GM13977 (cell line): ENCODE measurements at places on chromosomes 3 and 15.

GRCh38 chr3:181703601-181704420, 7.9 kb upstream of the SOX2 start:
- DNase-seq, result no peak

DNA sequence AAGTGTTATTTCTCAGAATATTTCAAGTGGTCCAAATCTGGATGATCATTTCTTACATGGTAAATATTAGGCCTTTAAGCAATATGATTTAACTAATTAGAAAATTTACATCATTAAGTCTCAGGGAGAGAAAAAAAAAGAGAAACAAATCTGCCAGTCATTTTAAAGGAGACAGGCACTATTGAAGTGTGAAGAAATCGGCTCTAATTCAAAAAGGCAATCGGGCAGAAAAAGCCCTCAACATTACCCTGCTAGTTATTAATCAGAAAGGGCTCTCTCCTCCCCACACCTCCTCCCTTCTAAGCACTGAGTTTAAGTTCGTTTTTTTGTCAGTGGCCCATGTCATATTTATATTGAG, 215.9 kb downstream of the MEIS2 start:
- DNase-seq, result peak; percentile 6

DNA sequence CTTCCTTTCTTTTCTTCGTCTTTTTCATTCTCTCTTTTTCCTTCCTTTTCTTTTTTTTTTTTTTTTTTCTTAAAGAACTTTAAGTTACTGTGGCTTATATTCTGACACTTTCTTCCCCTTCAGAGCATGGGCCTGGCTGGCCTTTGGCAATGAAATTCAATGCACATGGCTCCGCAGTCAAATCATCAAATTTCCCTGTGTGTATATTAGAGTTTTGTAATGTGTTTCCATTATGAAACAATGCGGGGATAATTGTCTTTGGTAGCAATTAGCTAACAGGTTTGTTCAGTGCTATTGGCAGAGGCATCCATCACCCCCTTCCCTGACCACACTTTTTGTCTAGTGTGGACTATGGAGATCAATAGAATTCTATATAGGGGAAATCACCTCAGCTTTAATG, 80.5 kb downstream of the CDIN1 start:
- DNase-seq, result no peak

GRCh38 chr3:57143886-57144459, 21.2 kb downstream of the IL17RD start:
- no peak for DNase-seq

DNA sequence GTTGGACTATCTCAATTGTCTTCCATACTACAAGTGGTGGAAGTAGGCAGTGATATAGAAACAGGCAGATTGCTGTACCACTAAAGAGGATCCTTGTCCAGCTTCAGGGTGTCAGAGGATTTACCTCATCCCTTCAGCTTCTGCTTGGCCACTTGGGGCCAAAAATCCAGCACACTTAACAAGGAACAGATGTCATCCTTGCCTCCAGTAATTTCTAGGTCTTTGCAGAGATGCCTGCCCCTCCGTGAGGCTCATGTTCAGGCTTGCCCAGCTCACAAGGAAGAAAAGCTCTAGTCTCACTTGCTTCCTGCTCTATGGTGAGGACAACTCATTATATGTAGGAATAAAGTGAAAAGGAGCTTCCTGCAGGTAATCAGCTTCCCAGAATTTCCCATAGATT, 510.3 kb downstream of the EPHA3 start:
- no peak for DNase-seq

- DNase-seq, result no peak
Observed at GRCh38 chr3:112931736-112932521, 43.0 kb downstream of the CD200R1 start.

DNA sequence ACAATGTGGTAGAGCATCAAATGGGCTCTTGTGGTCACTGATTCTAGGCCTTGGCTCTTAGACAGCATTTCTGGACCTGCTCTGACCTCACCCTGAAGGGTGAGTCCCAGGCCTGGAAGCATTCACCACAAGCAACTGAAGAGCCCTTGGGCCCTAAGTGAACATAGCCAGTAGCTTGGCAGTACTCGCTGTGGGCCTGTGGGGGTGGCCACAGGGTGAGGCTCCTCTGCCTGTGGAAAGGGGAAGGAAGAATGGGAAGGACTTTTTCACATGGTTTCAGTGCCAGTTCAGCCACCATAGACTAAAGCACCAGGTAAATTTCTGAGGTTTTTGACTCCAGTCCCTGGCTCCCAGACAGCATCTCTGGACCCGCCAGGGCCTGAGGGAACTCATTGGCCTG, 5.1 kb upstream of the ZSCAN2 start:
- no peak for DNase-seq

DNA sequence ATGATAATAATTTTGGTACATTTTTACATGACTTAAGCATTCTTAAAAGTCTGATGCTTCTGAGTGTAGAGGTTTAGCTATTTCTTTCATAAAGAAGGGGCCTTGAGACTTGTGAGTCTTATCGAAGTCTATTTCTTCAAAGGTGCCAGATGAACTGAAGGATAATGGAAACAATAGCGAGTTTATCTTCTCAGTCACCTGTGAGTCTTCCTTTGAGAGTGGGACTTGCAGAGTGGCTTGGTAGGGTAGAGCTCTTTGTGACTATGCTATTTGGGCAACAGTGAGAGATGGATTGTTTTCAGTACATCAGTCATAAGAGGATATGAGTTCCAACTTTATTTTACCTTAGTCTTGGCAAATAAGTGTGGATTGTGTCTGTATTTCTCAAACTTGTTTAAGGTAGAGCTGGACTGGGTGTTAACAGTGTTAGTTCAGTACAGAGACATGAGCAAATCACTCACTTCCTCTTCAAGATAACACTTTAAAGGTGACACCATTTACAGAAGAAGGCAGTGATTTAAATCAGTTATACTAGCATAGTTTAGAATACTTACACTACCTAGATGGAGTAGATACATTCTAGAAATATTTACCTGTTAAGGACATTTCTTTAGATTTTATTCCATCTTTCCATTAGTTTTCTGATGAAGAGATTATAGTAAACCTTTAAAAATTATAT, 3.2 kb downstream of the AKAP13 start:
- DNase-seq, result peak; percentile 23

DNA sequence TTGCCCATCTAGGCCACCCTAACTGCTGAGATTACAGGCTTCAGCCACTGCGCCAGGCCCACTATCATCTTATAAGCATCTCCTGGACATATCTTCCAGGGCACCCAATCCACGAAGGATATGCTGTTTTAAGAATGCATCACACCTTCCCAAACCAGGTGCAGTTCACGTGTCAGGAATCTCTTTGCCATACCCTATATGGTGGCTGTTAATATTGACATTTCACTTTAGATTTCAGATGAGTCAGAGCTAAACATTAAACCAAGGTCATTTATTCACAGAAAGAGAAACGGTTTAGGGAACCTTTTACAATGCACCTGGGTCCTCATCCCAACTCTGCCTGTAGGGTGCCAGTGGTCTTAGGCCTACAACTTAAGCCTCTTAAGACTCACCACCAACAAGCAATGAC, 85.7 kb downstream of the TBL1XR1 start:
- DNase-seq, result no peak

DNA sequence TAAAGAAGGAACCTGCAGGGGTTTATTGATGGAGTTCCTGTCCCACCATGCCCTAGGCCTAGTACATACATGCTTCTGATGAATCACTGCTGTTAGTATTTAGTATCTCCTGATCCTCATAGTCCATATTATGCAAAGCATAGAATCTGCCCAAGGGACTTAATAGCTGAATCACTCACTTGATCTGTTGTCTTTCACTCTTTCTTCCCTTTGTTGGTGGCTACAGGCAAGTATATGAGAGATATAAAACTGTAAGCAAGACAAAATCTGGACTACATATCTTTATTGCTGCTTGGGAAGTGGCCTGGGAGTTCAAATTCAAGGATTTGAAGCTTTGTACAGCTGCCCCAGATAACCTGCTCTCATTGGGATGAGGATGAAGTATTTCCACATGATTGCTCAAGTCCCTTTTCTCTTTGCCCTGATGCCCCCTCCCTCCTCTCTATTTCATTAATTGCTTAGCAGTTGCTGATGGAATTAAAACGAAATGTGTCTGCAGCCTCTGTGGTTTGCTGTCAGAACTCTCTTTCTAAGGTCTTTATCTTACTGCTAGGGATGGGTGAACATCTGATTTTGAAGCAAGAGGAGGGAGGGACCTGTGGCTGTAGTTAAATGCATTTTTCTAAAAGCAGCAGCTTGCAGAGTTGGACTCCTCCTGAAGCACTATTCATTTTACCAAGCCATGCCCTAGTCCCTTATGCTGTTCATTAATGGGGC, 114.1 kb downstream of the ZNF609 start:
- no peak for DNase-seq

DNA sequence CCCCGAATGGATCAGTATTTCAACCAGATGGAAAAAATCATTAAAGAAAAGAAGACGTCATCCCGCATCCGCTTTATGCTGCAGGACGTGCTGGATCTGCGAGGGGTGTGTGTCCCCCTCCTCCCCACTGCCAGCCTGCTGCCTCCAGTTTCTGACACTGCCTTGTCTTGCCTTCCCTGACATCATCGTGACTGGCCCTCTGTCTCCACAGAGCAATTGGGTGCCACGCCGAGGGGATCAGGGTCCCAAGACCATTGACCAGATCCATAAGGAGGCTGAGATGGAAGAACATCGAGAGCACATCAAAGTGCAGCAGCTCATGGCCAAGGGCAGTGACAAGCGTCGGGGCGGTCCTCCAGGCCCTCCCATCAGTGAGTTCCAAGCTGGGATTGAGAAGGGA, 10.9 kb downstream of the EIF4G1 start:
- no peak for DNase-seq

DNA sequence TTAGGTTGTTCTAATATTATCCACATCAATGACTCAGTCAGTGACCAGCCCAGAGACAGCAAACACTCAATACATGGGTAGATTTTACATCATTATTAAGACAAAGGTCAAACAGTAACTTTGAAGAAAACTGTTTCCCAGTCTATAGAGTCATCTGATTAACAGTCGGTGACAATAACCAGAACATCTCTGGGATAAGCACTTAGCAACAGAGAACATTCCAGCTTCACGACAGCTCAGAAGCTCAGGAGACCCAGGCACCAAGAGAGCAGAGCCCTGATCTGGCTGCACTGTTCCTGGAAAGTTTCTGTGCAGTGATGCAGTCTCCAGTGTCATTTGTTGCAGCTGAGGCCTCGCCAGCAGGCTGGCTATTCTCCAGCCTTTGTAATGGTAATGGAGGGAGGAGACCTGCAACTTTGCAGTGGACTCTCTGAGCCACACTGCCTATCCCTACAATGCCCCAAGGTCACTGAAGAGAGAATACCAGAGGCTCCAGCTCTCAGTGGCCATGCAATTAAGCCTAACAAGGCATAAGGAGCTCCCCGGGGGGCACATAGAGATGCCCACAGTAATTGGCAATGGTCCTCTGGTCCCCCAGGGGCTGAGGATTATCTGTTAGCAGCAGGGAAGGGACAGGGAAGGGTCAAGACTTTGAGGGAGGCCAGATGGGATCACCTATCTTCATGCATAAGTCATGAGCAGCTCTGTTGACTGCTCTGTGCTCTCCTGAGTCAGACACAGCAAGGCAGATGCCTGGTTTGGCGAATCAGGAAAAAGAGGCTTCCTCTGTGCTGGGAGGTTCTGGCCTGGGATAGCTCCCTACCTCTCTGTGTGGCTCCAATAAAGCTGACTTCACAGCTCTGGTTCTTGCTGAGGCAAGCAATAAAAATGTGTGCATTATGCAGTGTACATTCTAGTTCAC, 163.6 kb downstream of the CTNNB1 start:
- no peak for DNase-seq

- DNase-seq, result no peak
Observed at GRCh38 chr15:51023499-51023898, 71.2 kb downstream of the TNFAIP8L3 start.

- DNase-seq, result no peak
Observed at GRCh38 chr15:29128671-29129070, 141.0 kb downstream of the NSMCE3 start.

DNA sequence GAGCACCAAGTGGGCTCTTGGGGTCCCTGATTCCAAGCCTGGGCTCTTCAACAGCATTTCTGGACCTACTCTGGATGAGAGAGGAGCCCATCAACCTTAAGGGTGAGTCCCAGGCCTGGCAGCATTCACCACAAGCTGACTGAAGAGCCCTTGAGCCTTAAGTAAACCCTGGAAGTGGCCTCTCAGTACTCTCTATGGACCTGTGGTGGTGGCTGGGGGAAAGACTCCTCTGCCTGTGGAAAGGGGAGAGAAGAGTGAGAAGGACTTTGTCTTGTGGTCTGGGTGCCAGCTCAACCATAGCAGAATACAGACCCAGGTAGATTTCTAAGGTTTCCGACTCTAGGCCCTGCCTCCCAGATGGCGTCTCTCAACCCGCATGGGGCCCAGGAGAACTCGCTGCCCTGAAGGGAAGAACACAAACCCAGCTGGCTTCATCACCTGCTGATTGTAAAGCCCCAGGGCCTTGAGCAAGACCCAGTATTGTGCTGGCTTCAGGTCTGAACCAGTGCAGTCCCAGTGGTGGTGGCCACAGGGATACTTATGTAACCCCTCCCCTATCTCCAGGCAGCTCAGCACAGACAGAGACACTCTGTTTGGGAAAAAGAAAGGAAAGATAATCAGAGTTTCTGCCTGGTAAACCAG, 71.4 kb downstream of the TFDP2 start:
- no peak for DNase-seq

DNA sequence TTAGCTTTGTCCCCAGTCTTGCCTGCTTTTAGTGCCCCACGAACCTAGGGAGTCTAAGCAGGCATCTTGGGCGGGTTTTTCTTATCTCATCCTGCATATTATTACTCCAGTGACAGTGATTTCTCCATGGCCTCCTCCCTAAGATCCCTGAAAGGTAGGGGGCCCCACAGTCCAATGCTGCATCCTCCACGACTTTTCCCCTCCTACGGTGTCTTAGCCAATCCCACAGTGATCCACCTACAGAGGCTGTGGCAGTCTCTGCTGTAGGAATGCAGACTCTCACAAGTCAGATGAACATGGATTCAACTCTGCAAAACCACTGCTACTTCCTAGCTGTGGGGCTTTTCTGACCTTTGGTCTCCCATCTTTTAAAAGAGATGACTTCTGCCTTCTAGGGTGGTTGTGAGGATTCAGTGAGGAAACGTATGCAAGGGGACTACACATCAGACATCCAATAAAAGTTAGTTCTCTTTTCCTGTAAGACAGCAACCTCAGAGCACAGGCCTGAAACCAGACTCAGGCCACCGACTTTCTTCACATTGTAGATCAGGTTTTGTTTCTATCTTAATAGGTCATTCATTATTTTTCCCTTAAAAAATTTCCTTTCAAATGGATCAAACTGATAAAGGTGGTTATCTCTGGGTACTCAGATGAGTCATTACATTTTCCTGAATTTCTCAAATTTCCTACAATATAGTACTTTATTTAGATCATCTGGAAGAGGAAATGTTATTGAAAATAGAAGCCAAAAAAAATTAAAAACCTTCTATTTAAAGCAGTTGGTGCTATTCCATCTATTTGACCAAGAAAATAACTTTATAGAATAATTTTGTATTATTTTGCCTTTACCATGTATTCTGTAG, 23.2 kb downstream of the ILDR1 start:
- DNase-seq, result no peak

- no peak for DNase-seq
Observed at GRCh38 chr3:178658694-178659325, 122.6 kb downstream of the KCNMB2 start.
